ENCODE measurements at places on chromosomes 2 and 18.

- no peak for DNase-seq
Measured at GRCh38 chr2:173819852-173820251, 145.3 kb downstream of the SP3 start.

DNA sequence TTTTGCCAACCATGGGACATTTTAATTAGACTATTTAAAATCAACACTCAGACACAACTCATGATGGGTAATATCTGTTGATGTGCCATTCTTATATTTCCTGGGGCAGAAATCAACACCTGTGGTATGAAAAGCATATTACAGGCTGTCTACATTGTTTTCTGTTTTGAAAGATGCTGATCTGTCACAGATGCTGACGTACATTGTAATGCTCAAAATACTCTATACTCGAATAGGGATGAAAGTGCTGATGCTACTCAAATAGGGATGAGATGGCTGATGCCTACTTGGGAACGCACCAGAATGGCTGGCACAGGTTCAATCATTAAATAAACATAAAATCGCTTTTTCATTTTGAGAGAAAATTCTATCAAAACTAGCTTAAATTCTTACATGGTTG lies 41.2 kb downstream of the TMEFF2 start:
- no peak for DNase-seq

GRCh38 chr2:180311-180710 lies 83.5 kb downstream of the SH3YL1 start:
- DNase-seq = no peak

DNA sequence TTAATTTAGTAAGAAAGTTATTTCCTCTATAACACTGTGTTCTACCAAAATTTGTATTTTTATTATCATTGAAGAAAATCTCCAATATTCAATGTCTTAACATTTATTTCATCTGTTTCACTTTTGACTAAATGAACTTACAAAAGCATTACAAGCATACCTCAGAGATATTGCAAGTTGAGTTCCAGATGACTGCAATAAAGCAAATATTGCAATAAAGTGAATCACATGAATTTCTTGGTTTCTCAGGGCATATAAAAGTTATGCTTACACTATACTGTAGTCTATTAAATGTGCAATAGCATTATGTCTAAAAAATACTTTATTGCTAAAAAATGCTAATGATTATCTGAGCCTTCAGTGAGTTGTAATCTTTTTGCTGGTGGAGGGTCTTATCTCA lies 78.3 kb downstream of the TTC32 start:
- DNase-seq = no peak

- DNase-seq = no peak
Measured at GRCh38 chr2:164992818-164993217, 37.5 kb upstream of the SLC38A11 start.

DNA sequence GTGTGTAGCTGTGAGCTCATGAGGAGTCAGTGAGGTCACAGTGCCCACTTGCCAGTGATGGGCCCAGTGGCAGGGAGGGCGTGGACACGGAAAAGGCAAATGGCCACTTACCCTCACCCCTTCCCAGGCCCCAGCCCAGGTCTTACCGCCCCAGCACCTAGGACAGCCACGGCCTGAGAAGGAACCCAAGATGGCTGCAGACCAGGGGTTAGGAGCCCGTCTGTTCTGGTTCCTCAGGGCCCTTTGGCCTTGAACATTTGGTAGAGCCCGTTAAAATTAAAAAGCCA lies 74.1 kb downstream of the EMX1 start:
- no peak for DNase-seq

GRCh38 chr2:173148520-173148919 lies 72.9 kb downstream of the MAP3K20 start:
- DNase-seq = no peak

DNA sequence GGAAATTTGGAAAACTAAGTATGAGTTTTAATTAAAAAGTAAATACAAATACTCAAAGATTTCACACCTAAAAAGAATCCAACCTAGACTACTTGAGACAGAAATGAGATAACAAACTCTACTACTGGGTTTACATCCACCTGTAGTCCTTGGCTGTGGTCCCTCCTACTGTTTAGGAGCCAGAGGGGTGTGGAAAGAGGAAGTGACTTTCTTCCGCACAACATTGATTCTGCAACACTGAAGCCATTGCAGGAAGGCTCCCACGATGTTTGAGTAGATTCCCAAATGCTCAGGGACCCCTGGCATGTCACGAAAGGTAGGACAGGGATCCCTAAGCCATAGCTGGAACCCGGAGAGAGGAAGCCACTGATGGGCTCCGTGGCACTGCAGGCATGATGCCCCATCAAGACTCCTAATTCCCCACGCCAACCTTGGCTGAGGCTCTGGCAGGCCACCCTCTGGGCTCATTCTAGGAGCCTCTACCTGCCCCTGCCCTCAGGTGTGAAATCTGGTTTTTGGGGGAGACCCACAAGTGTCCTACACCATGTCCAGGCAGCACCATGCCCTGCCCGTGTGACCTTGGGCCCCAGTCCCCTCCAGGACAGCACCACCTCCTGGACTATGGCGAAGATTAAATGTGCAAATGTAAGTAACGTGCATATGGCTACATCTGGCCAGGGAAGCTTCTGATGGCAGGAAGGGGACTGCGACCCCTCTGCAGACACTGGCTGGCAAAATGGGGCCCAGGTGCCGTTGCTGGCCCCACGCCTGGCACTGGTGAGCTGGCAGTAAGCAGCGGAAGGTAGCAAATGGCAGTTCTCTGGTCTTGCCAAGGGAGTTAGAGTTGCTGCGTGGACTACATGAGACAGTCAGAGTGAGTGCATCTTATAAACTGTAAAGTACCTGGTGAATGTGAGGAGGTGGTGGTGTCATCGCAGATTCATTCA lies 38.2 kb upstream of the MAL start:
- DNase-seq = no peak

DNA sequence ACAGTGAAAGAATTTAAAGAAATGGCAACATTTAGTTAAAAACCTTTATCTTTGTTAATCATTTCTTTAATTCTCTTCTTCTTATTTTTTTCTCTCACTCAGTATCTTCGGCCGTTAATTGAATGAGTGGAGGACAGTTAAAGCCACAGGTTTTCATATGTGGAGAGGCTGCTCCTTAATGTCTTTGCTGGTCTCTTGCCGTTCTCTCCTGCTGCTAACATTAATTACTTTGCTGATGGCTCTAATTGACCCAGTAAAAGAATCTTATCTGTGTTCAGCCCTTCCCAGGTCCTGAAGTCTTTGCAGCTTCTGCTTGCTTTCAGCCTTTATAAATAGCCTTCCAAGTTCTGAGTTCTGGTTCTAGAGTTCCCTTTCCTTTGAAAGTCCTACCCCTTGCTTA lies 77.1 kb downstream of the ADAM23 start:
- DNase-seq = no peak

DNA sequence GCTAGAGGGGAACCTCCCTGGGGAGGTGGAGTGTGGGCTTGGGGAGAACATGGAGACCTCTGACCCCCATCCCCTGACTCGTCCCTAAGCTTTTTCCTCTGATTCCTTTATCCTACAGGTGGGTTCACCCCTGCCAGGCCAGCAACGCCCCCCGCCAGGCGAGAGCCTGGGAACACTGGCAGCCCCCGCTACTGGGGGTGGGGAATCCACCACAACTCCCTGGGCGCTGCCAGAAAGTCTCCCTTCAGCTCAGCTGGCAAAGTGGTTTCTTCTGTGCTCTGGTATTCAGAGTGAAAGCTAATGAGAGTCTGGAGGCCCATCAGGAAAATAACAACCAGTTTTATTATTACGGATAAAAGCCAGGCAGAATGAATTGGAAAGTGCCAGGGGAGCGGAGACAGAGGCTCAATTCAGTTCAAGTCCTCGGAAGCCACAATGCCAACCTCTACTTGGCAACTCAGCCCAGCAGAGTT lies 2.8 kb downstream of the DIPK1C start:
- DNase-seq = no peak

GRCh38 chr2:160952464-160953254 lies 207.6 kb upstream of the TANK start:
- no peak for DNase-seq

DNA sequence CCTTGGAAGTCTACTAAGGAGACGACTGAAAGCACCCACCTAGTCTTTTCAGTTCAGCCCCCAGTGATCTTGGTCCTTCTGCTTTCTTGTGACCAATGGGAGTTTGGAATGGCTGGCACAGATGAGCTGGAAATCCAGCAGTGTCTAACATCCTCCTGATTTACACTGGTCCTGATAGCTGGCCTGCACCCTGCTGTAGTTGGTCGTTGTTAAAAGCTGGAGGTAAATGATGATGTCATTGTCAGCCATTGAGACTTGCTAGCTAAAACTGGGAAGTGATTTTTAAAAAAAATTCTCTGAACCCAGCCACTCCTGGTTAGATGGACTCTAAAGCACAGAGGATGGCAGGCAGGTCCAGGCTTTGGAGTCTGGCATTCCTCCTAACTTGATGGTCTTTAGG lies 19.3 kb downstream of the CCT7 start:
- no peak for DNase-seq

DNA sequence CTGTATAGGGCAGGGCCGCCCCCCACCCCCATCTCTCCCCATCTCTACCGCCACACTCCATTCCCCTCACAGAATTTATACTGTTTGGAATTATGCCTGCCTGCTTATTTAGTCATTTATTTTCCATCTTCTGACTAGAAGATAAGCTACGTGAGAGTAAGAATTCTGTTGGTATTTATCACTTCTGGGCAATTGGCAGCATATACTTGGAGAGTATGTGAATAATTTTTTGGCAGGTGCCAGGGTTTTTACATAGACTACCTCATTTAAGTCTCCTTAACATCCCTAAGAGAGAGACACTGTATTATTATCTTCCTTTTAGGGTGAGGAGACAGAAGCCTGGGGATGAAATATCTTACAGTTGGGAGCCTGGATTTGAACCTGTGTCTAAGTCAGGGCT lies 45.0 kb downstream of the SLC4A1AP start:
- no peak for DNase-seq

GRCh38 chr18:23887493-23887892 lies 127.1 kb upstream of the TTC39C start:
- no peak for DNase-seq

- DNase-seq = no peak
Measured at GRCh38 chr2:60118061-60118460, 435.4 kb downstream of the BCL11A start.

DNA sequence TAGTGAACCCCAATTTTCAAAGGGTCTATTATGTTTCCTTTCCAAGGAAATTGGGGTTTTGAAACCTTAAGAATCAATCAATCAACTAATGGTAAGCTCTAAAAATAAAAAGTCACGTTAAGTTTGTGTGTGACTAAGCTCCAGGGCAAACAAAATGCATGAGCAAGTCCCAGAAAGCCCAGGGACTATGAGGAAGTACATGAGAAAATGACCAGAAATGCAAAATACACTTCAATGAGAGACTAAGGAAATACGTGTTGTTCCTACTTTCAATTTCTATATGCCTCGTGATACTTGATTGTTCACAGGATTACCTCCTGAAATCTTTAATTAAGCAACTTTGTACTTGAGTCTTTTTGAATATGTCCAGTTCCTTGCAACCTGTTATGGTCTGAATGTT lies 684.4 kb upstream of the SYT4 start:
- DNase-seq = no peak

DNA sequence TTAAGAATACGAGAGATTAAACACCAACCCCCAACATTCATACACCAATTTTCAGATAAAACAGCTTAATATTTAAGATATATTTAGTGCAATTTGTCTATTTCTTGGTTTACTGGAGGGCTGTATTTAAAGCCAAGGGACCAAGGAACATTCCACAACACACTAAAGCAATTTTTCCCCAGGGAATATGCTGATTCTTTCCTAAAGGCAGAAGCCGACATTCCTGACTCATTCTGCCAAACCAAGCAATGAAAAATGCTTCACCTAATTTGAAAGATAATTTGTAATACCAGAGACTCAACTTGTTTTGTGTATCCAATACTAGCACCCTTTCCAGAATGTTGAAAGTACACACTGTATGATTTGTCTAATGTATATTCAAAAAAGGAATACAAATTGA lies 1267.6 kb upstream of the PIK3C3 start:
- no peak for DNase-seq

DNA sequence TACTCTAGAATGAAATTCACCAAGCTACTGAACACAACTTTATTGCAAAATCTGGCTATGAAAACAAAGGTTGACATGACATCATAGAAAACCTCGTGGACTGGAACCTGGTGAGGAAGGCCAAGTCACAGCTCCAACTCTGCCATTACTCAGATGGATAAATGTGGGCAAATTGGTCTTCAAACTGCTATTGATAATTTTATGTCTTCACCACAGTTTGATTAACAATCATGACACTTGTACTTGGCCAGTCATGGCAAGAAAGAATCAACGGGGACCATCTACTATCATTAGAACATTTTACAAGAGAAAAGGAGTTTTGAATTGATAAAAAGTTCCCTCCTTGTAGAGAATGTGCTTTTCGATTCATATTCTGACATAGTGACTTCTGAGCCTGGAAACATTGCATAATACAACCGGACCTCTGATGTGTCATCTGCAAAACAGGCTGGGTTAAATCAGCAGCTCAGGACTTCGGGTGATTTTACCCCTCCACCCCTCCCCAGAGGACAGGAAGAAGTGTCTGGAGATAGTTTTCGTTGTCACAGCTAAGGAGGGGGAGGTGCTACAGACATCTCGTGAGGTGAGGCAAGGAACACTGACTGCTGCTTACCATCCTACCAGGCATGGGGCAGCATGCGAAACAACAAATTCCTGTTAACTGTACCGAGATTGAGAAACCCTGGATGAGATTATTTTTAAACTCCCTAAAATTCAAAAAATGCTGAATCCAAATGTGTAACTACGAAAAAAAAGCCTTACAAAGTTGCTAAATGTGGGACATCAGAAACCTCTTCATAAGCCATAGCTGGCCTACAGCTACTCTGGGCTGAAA lies 8.4 kb downstream of the L3MBTL4 start:
- no peak for DNase-seq

DNA sequence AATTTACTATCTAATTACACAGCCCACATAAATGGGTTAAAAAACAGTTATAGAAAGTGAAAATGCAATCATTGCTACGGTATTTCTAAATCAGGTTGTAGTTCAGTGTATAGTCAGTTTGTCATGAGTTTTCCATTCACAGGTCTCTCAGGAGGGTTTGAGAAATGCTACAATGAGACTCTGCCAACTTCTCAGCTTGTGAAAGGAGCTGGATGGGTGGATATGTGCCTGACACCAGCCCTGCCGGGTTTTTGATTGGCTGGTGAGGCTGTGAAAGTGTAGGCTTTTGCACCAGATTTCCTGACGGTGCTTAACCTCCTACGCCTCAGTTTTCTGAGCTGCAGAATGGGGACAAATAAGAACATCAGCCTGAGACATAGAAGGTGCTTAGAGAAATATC lies 102.6 kb upstream of the SMIM21 start:
- no peak for DNase-seq

DNA sequence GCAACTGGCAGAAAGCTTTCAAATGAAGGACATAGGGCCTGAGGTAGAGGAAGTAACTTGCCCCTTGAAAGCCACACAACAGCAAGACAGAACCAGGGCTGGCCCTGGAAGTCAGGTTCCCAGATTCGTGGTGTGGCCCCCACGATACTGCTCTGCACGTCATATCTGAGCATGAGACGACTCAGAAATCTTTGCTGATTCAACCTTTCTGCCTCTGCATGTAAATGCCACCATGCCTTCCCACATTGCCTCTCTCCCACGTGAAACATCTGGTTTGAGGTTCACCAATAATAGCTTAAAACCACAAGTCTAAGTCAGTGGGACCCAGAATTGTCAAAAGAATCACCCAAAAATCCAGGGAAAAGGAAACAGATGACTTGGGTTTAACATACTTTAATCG lies 214.0 kb upstream of the TRIB2 start:
- DNase-seq = no peak

Measured in stimulated activated CD4-positive, alpha-beta T cell treated with anti-CD3 and anti-CD28 coated beads, Interleukin-1b, Interleukin-23, amount 100 ng/mL, for 1 hour (primary cell).